ENCODE measurements at places on chromosomes 1 and 21.

GRCh38 chr1:203797948-203798655 lies 2.7 kb downstream of the ZBED6 start:
- no peak for DNase-seq

DNA sequence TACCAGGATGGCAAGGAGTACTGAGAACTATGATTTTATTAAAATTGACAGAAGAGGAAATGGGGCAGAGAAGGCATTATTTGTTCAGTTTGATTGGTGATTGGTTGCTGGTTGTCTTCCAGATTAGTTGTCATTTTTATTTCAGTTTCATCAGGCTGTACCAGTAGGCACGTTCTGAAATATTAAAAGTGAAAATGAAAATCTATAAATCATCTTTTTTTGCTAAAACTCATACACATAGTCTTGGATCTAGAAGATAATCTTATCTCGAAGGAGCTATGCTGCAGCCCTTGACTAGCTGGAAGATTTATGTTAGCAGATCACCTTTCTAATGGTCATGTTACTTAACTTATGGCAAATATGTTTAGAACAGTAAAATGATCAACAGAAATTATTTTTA lies 29.0 kb downstream of the NEK7 start:
- peak; percentile 23 for DNase-seq

- no peak for DNase-seq
These were observed 5.2 kb downstream of the SNAP47 start for GRCh38 chr1:227740401-227740960.

DNA sequence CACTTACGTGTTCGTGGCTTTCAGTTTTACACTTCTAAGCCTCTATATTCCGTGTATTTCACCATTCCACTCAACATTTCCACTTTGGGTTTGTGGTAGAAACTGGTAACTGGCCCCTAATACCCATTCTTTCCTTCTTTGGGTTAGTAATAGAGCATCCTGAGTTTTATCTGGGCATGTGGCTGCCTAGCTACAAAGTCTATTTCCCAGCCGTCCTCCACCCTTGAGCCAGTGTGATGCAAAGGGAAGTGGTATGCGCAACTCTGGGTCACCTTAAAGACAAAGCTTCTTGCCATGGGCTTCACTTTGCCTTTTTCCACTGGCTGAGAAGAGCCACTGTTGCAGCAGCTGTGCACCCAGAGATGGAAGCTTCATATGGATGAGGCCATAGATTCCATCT lies 73.9 kb downstream of the LAMC2 start:
- DNase-seq, result no peak

DNA sequence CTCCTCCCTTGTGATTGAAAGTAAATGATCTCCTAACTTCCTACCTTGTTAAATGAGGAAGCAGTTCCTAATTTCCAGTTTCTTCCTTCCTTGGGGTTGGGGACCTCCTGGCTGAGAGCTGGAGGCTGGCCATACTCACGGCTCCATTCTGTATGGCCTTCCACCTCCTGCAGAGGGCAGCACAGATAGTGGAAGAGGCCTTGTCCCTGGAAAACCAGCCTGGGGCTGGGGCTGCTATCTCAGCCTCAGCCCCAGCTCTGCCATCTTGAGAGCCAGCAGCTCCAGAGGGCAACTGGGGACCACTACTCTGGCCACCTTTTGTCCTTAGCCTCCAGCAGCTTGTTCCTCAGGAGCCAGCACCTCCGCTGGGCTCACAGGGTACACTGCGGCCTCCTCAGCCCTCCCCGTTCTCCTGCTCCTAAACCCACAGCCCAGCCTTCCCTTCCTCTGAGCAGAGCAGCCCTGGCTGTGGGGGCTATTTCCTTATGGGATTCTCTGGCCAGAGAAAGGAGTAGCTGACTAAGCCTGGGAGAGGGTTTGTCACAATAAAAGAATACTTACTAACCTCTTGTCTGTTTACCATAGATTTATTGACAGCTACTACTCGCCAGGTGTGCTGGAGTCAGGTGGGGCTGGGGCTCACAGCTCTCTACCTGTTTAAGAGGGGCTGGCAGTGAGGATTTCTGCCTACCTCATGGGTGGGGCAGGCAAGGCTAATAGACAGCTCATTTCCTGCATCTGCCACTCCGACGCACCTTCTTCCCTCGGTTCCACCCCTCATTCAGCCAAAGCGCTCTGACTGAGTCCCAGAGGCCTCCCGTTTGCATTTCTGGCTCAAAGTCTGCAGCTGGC lies 6.3 kb downstream of the TMEM234 start:
- peak; percentile 76 for DNase-seq

GRCh38 chr1:156129687-156130577 lies 15.4 kb downstream of the LMNA start:
- DNase-seq, result peak; percentile 83

GRCh38 chr1:40840526-40841323 lies 21.4 kb downstream of the CITED4 start:
- no peak for DNase-seq

DNA sequence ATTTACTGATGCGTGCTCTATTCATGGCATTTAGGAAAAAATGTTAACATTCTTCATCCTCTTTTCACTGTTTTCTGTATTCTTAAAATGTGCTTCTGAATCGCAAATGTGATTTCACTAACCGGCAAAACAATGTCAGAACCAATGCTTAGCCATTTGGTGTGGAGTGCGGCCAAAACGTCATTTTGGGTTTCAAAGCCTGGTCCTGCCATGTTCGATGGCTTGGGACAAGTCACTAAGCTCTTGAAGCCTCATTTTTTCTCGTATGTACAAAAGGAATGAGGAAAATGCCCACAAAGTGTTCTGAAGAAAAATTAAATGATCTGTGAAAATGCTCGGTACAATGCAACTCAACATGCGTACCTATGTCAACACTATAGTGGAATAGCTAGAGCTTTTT lies 175.3 kb downstream of the APP start:
- DNase-seq, result no peak

- DNase-seq, result peak; percentile 9
These were observed 25.2 kb downstream of the PPP2R5A start for GRCh38 chr1:212310383-212310782.

GRCh38 chr1:243313635-243314536 lies 58.0 kb downstream of the SDCCAG8 start:
- DNase-seq, result no peak

- DNase-seq, result no peak
These were observed 43.7 kb upstream of the ADAMTS1 start for GRCh38 chr21:26888931-26889330.

- no peak for DNase-seq
These were observed 63.8 kb downstream of the TBX19 start for GRCh38 chr1:168344517-168344916.

DNA sequence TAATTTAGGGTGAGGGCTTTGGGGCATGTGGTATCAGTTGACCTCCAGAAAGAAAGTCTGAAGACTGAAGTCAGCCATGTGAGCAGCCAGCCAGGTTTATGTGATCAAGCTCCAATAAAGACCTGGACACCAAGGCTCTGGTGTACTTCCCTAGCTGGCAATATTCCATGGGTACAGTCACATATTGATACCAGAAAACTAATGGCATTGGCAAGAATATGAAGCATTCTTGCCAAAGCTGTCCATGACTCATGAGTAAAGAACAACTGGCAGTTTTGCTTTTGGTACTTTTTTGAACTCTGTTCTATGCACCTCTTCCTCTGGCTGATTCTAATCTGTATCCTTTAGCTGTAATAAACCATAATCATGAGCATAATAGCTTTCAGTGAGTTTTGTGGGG lies 415.3 kb upstream of the CAMK1G start:
- no peak for DNase-seq

DNA sequence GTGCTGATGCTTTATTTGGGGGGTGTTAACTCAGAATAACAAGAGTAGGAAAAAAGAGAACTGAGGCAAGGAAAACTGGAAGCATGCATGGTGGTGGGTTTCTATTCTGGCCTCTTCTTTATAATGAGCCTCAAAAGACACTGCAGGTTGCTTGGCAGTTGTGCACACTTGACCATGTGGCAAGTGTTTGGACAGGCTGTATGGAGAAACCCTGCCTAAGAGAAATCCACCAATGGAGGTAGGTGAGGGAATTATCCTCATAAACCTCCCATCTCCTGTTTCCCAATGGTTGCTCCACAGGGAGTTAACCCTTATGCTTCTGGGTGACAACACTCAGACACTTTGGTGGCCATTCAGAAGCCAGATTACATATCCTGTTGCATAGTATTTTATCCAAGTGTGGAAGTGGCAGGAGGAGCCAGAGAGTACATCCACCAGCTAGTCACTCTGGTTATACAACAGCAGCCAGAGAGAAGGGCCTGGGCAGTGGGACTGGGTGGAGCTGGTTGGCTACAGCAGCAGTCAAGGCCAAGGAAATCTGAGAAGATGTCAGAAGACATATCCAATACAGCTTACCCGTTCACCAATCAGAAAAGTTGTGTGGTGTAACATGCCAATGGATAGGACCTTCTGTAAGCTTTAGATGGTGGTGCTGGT lies 16.4 kb upstream of the VASH2 start:
- DNase-seq, result no peak

GRCh38 chr1:200445213-200445612 lies 35.4 kb upstream of the ZNF281 start:
- peak; percentile 33 for DNase-seq

DNA sequence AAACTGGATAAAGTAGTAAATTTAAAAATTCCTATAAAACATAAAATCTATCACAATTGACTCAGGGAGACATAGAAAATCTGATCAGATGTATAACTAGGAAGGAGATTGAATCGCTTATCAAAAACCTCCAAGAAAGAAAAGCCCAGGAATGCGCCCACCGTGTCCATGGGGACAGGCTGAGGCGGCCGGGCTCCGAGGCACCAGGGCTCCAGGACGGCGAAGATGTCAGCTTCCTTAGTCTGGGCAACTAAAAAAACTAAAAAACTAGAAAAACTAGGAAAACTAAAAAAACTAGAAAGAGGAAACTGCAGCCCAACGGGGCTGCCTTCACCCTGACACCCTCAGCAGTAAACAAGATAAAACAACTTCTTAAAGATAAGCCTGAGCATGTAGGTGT lies 229.0 kb upstream of the RAB4A start:
- DNase-seq, result no peak

- no peak for DNase-seq
These were observed 12.2 kb downstream of the EVA1C start for GRCh38 chr21:32424674-32425073.

DNA sequence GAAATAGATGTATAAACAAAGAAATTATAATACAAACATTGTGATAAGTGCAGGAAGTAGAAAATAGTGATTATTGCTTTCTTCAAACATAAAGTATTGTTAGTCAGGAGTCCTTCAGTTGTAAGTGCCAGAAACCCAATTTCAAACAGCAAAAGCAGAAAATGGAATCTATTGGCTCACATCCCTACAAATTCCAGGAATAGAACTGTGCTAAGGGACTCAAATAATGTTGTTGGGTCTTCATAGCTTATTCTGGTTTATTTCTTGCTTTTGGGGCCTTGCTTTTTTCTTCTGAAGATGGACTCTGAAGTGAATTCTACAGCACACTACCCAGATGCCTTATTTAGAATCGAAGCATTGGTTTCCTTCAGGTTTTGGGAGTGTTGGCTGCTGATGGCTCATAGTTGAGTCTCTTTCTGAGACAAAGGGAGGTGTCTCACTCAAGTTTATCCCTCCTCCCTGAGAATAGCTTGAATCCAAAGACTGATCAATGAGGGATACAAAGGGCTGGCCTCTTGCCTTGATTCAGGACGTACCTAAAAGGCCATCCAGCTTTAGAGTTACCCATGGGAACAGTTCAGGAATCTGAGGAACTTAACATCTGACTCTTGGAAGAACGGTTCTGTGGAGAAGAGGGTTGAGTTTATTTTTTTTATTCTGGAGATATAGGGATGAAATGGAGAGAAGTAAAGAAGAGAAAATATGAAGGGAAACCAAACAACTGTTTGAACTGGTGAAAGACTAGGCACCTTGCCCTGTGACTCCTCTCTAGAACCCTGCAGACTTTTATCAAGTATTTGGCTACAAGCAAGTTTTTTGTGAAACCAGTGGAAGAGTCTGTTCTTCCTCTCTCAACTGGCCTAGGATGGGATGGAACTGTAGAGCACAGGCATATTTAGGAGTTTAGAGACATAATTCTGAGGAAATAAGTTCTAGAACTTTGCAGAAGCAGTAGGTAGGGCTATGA lies 39.0 kb upstream of the ATG4C start:
- no peak for DNase-seq

DNA sequence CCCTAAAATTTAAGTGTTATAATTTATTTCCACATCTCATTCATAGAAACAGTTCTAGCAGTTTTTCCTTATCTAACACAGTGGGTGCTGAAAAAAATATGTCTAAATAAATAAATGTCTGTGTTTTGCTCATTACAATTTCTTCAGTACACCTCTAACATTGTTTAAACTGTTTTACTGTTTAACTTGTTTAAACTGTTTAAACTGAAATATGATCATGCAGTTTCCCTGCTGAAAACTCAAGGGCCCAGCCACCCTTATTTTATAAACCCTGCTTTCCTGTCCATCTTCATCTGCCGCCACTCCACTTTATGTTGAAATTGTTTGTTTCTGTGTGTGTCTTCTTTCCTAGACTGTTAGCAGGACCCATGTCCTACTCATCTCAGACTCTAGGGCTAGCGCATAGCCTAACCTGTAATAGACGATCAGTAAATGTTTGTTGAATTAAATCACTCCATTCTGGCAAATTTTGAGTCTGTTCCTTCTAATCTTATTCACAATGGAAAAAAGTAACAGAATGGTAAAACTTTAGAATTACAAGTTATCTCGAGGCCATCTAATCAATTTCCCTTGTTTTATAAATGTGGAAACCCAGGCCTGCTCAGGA lies 9.4 kb upstream of the PIK3C2B start:
- DNase-seq, result no peak

GRCh38 chr1:117567976-117568375 lies 37.9 kb upstream of the TENT5C start:
- no peak for DNase-seq

- DNase-seq, result no peak
These were observed 62.8 kb downstream of the SLC66A1 start for GRCh38 chr1:19374926-19375325.

DNA sequence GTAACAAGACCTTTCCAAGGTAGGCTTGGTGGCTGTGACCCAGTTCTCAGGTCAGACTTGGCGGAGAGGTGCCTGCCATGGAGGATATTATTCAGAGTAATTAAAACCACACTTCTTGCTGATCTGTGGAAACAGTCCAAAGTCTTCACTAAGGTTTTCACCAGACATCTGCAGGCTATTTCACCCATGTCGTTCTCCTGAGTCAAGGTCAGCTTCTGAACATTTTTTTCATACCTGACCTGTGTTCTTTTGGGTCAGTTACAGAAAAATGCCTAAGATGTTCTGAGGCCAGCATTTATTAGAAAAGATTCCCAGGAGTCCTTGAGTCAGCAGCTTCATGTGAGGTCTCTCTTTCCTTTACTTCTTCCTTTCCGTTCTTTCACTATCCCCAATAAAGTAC lies 54.9 kb downstream of the RGL1 start:
- DNase-seq, result no peak

DNA sequence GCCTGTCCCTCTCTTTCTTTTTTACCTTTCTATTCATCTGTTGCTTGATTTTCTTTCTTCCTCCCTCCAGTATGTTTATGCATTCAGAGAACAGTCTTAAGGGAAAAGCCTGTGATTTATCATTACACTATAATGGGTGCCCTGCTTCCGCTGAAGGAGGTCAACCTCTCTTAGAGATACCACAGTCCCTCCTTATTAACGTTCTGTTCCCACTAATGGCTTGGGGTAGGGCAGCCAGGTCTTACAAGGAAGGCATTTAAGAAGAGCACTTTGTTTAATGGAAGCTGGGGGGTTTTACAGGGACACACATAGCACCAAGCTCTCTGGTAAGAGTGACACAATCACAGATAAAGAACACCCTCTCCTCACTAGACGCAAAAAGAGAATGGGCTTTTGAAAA lies 523.5 kb downstream of the NUF2 start:
- no peak for DNase-seq

Data from suppressor macrophage treated with lipopolysaccharide for 4 hours (primary cell).